ENCODE measurements at places on chromosomes 4 and X.

DNA sequence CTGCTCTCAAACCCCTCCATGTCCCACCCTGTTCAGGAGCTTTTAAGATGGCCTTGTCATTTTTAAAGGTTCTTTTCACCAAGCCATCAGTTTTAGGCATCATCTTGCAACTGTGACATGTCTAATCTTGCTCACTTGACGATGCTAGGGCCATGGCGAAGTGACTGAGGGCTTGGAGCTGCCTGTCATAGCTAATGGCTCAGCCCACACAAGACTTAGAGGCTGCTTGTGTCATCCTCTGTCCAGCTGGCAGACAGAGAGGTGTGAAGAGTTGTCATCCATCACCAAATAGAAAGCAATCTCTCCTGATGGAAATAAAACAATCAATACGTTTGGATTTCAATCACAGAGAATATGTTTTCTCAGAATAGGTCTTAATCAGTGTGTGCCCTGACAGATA lies 194.9 kb downstream of the HS6ST2 start:
- no peak for DNase-seq

GRCh38 chrX:12403474-12404082 lies 265.3 kb downstream of the FRMPD4 start:
- no peak for DNase-seq

DNA sequence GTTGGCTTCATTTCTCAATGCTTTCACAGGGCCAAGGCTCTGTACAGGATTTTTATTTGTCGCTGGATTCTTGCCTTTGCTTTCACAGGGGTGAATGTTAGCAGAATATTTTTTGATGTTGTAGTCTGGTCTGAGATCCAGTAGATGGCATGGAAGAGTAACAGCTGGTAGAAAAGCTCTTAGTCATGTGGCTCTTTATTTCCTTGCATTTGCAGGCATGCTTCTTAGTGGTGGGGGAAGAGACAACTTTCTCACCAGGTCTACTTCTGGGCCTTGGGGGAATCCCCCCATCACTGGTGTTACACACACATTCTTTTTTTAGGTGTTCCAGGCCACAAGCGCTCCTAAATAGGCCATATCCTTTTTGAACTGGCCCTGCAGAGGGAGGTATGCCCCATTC lies 58.2 kb upstream of the DKK2 start:
- no peak for DNase-seq

- no peak for DNase-seq
Measured at GRCh38 chr4:110020646-110021443, 108.2 kb downstream of the EGF start.

DNA sequence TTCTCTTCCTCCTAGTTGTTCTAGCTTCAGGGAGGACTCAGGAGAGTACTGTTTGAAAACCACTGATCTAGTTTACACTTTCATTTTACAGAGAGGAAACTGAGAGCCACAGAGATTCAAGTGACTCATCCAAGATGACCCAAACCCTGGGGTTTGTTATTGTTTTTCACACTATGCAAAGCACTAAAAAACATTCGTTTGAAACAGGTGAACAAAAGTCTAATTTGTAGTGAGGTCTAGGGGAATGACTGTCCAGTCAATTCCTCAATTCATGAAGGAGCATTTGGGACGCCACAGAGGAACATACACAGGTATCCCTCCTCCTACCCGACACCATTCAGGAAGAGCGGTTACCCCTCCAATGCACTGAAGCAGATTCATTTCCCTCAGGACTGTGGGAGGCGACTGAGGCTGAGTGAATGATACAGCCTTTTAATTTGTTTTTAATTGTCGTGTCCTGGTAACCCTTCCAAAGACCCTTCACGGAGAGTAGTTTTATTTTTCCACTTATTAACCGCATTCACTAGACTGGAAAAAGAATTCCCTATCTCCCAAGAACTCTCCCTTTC lies 30.3 kb downstream of the TLR10 start:
- DNase-seq = no peak

- no peak for DNase-seq
Measured at GRCh38 chr4:155789391-155789790, 30.6 kb downstream of the GUCY1B1 start.

DNA sequence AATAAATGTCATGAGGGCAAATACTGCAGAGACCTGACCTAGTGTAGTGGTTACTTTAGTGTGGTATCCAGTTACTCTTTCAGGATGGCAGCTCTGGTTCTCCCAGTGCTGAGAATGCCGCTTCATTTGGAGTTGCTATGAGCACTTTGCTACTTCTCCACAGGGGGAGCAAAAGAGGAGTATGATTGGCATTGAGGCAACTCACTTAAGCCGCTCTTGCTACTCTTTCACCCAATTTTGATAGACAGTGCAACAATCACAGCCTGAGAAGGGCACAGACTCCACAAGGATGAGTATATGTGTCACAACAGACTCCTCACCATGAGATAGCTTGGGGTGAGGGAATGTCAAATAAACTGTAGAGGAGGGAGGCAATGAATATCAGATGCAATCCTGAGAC lies 81.2 kb downstream of the NPY1R start:
- DNase-seq = no peak

DNA sequence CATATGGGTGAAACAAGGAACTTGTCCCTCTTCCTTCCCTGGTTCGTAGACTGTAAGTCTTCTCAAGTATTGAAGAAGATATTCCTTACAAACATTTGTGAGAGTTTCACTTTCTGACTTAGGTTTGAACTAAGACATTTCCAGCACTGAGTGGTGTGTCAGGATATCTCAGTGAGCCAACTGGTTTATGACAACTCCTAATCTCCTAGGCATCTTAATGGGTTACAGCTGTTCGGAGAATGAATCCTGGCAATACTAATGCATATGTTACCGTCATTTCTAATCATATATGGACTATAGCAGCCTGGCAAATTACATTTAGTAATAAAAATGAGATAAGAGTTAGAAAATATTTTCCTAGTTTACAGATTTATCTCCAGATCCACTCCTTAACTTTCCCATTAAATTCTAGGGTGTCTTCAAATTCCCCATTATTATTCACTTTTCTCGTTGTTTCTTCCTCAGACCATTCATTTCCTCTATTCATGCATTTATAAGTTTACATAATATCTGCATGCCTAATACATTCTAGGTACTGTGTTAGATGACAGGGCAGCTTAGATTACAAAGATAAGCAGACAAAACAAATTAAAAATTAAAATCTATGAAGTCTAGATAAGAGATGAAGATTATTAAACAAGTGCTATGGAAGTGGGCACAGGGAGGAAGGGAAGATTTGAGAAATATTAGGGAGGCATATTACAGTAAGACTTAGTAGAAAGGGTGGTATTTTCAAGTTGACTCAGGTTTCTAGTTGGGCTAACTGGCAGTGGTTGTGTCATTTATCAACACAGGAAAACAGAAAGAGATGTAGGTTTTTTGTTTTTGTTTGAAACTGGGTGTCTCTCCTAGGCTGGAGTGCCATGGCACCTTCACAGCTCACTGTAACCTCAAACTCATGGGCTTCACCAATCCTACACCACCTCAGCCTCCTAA lies 173.9 kb downstream of the WDFY3 start:
- no peak for DNase-seq

DNA sequence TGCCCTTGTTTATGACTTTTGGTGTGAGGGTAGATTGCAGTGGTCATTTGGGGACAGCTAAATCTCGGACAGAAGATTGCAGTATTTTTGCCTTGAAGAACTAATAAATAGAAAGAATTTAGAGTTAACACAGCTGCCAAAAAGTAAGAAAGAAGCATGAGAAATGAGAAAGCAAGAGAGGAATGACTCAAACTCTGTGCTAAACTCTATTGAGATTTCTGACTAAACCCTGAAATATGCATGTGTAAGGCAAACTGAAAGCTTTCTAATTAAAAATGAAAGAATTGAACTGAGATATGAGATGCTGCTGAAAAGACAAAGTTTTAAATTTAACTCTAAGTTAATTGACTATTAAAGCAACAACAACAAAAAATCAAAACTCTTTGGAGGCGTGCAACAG lies 791.3 kb downstream of the RAB28 start:
- no peak for DNase-seq

- no peak for DNase-seq
Measured at GRCh38 chr4:181520790-181521189, 722.4 kb upstream of the TENM3 start.

DNA sequence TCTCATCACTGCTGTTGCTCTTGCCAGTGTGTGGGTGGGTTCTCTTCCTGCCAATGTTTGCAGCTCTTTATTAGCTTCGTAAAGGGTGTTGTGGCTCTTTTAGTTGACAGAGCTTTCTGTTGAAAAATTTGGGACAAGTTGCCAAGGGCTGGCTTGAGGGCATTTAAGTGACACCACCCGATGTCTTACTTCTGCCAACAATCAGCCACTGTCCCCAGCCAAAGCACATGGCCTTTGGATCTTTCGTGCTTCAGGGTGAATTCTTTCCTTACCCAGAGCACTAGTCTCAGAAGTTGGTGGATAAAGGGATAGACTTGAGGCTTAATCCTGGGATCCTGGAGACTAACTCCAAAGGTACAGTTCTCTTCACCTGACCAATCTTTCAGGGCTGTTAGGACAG lies 113.6 kb downstream of the SOX3 start:
- DNase-seq = no peak

- no peak for DNase-seq
Measured at GRCh38 chr4:151251603-151252304, 25.2 kb upstream of the PRSS48 start.

- DNase-seq = no peak
Measured at GRCh38 chrX:54076903-54077302, 32.6 kb upstream of the PHF8 start.

DNA sequence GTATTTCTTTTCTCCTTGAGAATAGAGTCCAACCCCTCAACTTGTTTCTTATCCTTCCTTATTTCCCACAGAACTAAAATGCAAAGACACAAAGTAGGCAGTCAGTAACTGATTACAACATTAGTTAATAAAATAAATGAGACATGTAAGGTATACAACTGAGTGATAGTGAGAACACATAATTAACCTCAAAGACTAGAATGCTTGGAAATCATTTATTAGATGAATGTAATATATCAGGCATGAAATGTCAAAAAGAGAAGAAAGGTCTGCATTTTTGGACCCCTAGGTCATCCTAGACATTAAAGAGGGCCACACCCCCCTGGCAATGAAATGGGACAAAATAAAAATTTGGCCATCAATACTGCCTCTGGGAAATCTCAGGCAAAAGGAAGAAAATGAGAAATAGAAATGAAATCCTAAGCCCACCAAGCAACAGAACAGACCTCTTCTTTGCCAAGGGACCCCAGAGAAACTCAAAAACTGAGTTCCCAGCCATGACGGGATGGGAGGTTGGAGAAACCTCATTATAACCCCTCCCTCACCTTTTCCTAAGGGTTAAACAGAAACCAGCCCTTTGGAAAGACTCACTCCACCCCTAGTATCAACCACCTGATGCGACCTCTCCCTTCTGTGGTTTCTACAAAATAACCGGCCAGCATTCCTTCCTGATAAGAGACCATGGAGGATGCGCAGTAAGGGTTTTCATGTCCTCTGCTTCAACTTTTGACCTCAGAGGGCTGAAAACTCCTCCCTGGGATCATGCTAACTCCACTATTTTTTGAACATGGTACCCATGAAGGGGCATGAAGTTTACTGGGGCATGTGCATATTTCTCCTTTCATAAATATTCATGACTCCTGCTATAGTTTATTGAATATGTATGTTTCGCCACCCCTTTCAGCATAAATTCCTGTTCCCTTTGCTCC lies 90.0 kb upstream of the EXOC1L start:
- DNase-seq = no peak

DNA sequence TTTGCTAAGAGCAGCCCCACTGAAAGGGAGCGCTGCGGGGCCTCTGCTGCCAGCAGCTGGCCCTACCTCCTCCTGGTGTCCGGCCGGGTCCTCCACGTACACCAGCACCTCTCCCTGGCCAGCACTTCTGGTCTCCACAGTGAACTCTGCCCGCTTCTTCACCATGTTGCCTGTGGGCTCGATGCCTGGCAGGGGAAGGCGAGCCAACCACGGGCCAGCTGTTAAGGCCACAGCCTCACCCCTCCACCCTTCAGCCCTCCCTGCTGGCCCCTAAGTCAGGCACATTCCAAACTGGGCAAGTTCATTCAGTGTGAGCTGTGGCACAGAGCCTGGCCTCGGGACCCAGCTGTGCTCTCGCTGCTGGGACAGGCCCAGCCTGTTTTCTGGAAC lies 7.8 kb downstream of the FLNA start:
- DNase-seq = no peak

DNA sequence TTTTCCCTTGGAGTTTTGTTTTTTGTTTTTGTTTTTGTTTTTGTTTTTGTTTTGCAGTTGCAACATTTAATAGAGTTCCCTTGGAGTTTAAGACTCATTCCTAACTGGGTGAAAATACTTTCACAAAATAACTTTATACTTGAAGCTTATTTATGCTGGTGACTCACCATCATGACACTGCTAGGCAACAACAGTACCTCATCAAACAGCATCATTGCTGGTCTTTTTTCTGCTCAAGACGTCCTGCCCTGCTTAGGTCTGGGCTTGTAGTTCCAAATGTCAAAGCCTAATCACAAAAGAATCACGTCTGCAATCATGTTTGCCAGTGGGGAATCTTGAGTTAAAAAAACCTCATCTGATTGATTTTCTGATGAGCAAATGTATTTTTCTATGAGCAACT lies 105.7 kb upstream of the PRPS2 start:
- DNase-seq = no peak

- DNase-seq = no peak
Measured at GRCh38 chr4:37279894-37280592, 35.5 kb downstream of the NWD2 start.

DNA sequence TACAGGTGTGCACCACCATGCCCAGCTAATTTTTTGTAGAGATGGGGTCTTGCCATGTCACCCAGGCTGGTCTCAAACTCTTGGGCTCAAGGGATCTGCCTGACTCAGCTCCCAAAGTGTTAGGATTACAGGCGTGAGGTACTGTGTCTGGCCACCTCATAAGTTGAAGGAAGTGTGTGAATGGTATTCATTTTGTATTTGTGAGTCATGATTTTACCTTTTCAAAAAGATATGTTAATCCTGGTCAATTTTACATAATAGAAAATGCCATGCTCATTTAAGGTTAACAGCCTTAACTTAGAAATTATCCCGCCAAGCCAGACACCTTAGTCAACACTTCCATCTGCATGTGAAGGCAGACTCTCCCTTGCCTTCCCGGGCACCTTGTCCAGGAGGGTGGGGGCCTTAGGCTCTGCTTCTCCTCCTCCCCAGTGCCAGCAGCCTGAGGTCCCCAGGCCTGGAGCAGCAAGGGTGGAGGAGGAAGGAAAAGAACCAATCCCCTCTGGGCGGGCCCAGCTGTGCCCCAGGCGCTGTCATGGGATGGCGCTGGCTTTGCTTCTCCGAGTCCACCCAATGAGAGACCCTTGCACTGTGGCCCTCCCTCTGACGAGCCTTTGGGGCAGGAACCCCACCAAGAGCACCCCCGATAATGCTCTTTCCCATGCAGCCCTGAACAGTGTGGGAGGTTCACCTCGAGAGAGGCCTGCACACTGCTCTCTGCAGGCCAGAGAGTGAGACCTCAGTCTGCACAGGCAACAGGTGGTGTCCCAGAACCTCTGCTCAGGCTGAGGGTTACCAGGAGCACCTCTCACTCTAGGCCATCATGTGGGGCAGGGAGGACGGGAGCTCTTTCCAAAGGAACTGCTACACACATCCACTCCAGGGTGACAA lies 37.3 kb downstream of the RNF212 start:
- no peak for DNase-seq

All from stimulated activated CD8-positive, alpha-beta memory T cell treated with anti-CD3 and anti-CD28 coated beads, Interleukin-15, amount 100 ng/mL, for 48 hours (primary cell).